ENCODE measurements at places on chromosomes 3 and 15.

DNA sequence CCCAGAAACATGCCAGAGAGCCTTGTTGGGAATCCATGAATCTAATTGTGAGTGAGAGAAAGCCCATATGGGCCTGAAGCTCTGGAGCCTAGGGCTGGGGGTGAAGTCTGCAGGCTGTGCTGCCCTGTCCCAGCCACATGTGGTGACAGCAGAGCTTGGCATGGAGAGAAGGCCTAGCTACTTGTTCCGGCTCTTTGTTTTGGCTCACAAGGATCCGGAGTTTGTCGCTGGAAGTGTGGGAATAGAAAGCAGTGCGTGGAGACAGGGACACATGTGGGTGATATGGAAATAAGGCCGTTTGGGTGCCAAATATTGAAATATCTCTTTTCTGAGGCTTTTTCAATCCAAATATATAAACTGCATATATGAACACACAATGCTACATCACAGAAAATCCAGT lies 78.2 kb downstream of the CLSTN2 start:
- DNase-seq = no peak

DNA sequence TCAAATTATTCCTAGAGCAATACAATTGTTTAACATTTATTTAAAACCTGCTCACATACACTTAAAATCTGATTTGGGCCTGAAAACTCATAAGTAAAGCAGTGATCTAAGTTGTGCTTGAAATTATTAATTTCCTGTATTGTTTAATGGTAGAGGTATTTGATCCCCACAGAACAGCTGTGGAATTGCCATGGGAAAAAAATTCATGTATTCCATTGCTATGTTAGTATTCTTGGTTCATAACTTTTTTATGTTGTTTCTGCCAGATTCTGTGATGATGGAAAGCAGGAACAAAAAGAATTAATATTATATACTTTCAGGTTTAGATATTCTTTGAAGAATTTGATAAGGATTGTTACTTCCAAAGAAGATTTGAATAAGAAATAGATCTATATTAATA lies 831.5 kb upstream of the NR2F2 start:
- no peak for DNase-seq

GRCh38 chr15:65361708-65362459 lies 15.9 kb downstream of the IGDCC3 start:
- no peak for DNase-seq

DNA sequence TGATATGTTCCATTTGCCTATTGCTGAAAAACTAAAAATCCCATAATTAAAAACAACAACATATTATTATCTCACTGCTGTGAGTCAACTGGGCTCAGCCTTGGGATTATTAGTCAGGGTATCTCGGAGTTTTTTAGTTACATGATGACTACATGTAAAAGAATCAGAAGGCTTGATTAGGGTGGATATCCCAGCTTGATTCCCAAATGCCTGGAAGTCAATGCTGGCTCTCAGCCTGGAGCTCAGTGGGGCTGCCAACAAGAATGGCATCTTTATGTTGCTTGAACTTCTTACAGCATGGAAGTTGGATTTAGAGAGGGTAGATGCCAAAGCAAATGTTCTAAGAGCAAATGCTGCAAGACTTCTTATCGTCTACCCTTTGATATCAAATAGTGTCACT lies 278.5 kb downstream of the PLOD2 start:
- DNase-seq = no peak

DNA sequence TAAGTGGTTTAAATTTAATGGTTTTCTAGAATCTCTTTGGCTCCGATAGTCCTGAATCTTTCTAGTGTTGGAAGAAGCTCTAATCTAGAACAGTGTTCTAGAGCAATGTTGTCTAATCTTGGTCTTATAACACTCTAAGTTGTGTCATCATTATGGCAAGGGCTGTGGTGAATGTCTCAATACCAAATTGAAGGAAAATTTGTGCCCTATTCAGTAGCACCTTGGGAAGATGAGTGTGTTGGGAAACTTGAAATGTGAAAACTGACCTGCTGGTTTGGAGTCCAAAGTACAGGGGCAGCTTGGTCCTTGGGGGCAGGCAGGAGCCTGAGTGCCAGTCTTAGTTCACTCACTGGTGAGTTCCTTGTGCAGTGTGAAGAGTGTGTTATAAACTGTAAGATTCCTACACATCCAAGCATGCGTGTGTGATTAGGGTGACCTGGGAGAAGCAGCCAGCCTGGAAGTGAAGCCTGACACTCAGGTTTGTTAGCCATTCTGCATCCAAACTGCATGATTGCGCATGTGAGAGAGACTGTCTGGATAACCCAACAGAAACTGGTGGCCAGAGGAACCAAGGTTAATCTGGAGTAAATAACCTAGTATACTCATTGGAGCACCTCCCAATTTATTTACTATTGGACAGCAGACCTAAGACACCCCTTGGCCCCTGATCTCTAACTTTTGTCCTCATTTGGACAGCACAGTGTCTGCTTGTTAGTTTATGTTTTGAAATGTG lies 14.6 kb downstream of the ZNF592 start:
- DNase-seq = no peak

DNA sequence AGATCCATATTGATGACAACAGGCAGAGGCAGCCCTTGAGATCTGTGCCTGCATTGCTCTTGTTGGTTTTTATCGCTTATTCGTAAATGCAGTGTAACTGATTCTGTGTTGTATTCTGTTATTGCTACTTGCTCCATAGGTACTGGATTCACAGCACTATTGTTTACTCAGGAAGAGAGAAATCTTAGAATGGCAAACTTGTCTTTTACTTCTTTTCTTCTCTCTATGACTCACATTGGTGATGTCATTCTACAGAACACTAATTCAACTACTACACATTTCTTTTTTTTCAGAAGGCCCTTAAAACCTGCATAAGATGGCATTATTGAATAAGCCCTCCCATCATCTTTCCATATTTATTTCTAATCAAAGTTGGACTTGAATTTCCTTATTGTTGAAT lies 201.0 kb upstream of the GBE1 start:
- DNase-seq = no peak

DNA sequence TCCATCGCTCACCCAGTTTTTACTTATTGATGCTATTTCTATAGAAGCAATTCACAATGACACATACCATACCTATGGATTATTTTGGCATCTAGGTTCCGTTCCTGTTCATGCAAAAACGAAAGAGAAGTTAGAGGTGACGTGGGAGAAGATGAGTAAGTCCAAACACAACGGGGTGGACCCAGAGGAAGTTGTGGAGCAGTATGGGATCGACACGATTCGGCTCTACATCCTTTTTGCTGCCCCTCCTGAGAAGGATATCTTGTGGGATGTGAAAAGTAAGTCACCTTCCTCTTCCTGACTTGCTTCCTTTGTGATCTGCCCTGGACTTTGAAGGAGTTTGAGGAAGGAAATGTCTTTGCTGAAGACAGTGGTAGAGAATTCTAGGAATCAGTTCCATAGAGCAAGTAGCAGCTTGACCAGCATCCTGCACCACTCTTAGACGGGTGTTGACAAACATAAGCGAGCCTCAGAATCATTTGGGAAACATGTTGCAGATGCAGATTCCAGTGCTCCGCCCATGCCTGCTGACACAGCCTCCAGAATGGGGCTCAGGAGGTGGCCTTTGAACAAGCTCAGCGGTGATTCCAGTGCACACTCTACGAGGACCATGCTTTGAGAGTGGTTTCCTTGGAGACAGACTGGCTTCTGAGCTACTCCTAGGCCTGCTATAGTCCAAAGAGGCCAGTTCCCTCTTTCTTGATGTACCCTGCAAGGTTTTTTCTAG lies 78.4 kb upstream of the LIMD1 start:
- DNase-seq = no peak

DNA sequence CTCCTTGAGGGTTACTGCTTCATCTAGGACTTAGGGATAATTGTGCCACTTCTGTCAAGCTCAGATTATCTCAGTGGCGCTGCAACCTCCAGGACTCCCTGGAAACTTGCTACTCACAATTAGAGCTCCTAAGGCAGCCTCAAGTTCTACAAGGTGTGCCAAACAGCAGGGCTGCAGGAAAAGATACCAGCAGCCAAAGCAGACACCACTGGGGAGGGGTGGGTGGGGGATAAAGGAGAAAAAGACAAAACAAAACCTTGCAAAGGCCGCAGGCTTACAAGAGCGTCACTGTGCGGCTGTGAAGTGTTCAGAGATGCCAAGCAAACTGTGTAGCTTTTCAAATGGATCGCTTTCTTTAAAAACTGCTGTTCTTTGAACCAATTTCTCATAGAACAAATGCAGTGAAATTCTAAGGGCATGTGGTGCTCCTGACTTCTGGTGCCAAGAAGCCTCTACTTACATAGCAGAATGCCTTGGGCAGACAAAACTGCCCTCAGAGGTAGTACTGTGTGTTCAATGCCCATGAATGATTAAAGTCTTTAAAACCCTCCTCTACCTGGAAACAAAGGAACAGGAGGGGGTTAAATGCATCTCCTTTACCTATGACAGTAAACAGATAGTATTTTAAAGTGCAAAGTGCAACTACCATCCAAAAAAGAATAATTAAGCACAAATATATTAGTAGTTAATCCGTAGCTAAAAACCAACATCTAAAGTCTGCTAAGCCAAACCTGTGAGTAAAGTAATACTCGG lies 353.4 kb downstream of the FOXP1 start:
- DNase-seq = no peak

DNA sequence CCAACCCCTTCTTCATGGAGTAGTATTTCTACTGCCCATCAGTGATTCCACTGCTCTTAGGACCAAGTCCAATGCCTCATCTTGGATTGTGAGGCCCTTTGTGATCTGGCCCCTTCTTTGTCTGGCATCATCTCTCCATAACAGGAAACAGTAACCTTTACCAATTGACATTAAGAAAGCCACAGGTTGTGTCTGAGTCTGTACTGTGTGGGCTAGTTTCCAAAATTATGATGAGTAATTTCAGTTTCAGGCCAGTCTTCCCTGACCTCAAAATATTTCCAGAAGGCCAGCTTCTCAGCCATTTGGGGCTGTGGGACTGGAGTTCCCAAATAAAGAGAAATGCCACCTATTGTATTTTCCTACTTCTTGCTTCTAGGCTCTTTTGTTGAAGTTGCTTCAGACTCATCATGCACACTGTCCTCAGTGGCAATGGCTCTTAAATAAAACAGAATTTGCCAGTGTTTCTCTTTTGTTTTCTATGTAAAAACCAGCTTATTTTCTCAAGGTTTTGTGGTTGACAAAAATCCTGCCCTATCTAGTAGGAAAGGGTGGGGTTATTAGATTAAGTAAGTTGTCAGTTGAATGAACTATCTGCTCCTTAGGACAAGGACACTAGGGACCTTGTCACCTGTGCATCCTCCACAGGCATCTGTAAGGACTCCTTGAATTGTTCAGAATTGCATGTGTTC lies 47.0 kb upstream of the ACKR4 start:
- no peak for DNase-seq

- no peak for DNase-seq
These were observed 226.5 kb upstream of the GPR149 start for GRCh38 chr3:154656486-154656885.

DNA sequence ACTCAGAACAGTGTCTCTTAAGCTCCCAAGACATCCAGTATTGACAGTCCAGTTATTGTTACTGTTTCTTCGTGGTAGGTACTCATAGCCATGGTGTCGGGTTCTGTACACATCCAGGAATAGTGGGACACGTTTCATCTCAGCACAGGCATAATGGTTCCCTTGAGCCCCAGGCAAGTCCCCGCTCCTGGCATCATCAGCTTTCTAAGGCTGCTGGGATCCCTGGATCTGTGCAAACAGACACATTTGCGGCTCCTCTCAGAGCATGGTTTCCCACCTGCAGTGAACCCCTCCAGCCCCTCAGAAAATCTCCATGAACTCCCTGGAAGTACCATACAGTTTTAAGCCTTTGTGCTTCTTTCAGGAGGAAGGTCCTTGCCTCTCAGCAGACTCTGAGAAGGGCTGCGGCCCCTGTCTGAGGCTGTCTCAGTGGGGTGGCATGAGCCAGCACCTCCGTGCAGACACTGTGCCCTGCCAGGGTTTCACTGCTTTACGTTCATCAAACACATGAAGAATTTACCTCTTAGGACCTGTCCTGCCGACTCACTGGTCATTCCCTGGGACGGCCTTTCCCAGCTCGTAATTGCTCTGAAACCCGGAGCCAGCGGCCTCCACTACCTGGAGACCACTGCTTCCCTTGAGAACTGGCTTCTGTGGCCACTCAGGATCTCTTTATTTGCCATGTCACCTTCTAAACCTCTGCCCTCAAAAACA lies 124.9 kb downstream of the LRRK1 start:
- no peak for DNase-seq

GRCh38 chr15:28931828-28932227 lies 46.1 kb downstream of the APBA2 start:
- DNase-seq = no peak

DNA sequence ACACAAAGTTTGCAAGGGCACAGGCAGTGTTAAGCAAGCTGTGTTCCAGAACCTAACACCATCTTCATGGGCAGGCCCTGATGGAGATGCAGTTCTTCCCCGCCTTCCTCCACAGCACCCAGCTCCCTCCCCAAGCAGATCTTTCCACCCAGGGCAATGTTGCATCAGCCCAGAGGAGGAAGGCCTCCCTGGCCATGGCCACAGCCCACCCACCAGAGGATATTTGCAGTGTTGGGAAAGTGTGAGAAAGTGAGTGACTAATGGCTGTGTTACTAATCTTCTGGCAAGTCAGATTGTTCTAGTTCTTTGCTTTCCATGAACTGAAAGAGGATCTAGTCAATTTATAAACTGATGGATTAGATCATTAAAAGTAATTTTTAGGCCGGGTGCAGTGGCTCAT lies 42.0 kb upstream of the ATP10A start:
- no peak for DNase-seq

GRCh38 chr3:152676810-152677379 lies 158.0 kb upstream of the P2RY1 start:
- no peak for DNase-seq

DNA sequence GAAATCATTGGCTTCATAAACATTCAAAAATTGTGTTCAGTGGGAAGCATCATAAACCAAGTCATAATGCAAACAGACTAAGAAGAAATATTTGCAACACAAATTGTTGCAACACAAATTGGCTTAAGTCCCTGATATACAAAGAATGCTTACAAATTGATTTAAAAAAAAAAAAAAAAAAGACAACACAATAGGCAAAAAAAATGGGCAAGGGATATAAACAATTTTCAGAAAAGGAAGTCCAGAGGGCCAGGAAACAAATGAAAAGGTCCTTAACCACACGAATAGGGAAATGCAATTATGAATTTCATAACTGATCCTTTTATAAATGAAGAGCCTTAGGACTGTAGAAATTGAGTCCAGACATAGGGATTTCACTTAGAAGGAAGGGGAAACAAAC lies 98.9 kb downstream of the LRRK1 start:
- DNase-seq = no peak

GRCh38 chr15:73800662-73801345 lies 47.7 kb upstream of the INSYN1 start:
- DNase-seq = peak; percentile 82

- DNase-seq = no peak
These were observed 247.7 kb upstream of the GADL1 start for GRCh38 chr3:31142139-31142538.

DNA sequence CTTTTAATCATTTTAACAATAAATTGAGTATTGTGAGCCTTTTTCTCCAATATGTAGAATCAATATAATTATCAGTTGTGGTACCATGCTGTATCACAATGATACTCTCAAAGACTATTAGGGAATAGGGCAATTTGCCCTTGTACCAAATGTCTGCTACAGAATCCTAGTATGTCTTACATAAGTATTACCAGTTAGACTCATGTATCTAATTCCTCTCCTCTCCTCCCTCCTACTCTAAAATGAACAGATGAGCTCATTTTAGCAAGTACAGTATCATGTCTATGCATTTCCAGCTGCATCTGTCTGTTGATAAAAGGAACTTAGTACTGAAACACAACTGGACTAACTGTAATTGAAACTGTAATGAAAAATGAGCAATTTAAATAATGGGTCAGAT lies 124.3 kb upstream of the ATP11B start:
- DNase-seq = no peak
